ENCODE measurements at places on chromosomes 16 and 17.

GRCh38 chr16:74480150-74481029, 59.1 kb upstream of the CLEC18B start:
- DNase-seq: peak; percentile 60

DNA sequence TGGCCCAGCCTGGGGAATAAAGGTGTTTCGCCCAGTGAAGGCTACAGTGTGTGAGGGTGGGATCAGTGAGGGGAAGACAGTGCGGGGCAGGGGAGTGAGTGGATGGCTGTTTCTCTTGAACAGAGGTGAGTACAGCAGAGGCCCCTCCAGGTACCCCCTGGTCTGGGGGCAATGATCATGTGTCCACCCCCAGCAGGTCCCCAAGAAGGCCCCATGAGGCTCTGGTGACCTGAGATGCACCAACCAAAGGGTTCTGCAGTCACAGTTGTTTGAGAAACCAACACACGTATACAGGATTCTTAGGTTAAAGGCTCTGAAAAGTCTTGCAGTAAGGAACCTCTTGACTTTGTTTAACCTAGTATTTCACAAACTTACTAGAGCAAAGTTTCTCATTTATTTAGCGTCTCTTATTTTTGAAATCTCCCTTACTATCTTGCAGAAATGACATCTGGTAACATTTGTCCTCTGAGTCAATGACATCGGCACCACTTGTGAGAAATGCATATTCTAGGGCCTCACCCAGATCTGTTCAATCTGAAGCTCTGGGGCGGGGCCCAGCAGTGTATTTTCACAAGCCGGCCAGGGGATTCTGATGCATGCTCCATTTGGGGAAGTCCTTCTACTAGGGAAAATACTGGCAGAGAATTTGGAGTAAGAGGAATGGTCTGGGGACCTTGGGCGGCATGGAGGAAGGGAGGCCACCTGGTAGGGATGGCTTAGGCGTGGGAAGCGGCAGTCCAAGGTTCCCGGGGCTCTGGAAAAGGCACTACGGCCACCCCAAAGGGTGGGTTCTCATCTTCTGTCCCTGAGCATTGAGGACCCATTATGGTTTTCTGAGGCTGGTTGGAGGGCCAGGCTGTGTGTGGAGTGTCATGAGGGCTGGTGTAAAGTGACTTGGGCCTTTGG, 217.3 kb downstream of the NTN1 start:
- DNase-seq: no peak

- DNase-seq: no peak
These were observed 79.8 kb upstream of the CDC42EP4 start for GRCh38 chr17:73391331-73392265.

- DNase-seq: no peak
These were observed 65.7 kb downstream of the KANSL1 start for GRCh38 chr17:46127524-46127923.

- no peak for DNase-seq
These were observed 18.3 kb downstream of the COQ7 start for GRCh38 chr16:19085679-19086200.

DNA sequence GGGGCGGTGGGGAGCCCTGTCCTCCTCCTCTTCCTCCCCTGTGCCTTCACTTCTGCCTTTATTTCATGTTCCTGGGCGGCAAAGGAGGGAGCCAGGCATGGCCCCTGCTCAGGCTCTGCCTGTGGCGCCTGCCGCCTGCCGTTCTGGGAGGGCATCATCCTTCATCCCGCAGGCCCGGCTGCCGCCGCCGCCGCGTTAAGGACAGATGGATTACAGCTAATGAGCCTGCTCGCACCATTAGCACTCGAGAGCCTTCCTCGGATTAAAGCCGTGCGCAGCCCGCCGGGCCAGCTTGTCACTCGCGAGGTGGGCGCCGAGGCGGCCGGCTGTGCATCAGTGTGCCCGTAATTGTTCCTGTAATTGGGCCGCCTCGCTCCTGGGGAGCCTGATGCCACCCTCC, 127.7 kb upstream of the GSE1 start:
- DNase-seq: no peak

DNA sequence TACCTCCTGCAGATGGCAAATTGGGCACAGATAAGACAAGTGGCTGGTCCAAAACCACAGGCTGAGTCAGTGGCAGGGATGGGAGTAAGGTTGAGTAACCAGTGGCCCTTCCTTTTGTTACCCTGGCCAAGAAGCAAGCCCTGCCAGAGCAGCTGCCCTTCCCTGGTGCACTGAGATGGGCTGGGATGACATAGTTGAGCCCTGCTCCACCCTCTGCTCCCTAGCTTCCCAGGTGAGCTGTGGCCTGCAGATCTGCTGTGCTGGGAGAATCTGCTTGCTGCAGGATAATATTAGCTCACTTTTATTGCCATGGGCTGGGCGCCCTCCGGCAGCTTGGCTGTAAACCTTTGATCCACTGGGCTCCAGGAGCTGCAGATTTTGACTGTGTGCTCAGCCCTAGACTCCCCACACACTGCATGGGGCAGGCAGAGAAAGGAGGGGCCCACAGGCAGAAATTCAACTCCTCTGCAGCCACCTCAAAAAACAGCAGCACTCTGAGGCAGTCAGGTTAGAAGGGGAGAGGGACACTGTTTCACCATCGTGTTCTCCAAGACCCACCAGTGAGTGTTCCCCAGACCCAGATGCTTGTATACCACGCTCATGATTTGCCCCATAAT, 101.8 kb downstream of the CBLN1 start:
- DNase-seq: no peak

DNA sequence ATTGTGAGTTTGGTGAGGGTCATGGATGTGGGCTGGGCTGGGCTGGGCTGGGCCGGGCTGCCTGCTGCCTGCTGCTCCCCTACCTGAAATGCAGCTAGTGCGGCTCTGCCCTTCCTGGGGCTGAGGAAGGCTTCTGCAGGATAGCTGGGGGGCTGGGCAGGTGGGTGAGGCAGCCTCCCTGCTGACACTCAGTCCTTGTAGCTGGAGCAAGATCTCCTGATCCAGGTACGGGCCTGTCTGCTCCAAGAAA, 4.7 kb downstream of the RPL13 start:
- DNase-seq: peak; percentile 28

GRCh38 chr17:69581061-69581961, 166.8 kb downstream of the MAP2K6 start:
- no peak for DNase-seq

DNA sequence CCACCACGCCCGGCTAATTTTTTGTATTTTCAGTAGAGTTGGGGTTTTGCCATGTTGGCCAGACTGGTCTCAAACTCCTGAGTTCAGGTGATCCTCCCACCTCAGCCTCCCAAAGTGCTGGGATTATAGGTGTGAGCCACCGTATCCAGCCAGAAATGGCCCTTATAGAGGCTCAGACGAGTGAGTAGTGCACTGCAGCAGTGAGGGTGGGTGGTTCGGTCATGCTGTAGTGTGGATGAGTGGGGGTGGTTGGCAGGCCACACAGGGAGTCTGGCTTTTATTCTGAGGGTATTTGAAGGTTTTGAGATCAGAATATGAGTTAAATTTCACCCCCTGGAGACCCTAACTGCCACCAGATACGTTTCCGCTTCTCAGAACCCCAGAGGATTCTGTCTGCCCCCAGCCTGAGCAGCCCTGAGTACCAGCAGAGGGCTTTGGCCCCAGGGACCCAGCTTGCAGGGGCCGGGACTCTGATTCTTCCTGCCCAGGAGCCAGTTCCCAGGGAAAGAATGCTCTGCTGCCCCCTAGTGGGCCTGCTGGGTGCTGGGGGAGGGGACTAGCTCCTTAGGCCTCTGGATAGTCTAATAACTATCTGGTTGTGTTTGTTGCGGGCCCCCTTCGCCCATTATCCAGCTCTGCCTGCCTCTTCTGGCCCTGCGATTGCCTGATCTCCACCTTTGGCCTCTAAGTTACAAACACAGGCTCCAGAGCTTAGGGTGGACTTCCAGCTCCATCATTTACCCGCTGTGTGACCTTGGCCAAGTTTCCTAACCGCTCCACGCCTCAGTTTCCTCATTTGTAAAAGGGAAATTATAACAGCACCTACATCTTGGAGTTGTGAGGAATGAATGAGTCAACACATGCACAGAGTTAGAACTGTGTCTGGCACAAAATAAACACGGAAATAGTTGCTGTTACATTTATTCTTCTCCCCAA, 2.0 kb downstream of the ZNF771 start:
- peak; percentile 94 for DNase-seq

DNA sequence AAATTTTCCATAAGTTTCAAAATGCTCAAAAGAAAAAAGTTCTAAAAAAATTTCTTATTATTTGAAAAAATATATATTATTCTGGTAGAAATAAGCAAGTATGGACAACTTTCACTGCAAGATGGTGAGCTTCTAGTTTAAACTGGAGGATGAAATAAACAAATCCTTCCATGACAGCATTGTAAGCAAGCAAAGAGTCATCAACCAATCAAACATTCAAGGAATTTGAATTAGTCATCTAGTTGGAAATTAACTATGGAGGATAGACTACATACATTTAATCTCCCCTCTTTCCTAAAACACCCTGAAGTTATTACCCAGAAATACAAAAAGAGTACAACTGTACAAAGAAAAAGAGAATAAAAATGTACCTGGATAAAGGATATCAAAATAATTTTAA, 51.0 kb upstream of the IRX5 start:
- no peak for DNase-seq

- no peak for DNase-seq
These were observed 43.2 kb upstream of the CCL1 start for GRCh38 chr17:34406226-34406625.

DNA sequence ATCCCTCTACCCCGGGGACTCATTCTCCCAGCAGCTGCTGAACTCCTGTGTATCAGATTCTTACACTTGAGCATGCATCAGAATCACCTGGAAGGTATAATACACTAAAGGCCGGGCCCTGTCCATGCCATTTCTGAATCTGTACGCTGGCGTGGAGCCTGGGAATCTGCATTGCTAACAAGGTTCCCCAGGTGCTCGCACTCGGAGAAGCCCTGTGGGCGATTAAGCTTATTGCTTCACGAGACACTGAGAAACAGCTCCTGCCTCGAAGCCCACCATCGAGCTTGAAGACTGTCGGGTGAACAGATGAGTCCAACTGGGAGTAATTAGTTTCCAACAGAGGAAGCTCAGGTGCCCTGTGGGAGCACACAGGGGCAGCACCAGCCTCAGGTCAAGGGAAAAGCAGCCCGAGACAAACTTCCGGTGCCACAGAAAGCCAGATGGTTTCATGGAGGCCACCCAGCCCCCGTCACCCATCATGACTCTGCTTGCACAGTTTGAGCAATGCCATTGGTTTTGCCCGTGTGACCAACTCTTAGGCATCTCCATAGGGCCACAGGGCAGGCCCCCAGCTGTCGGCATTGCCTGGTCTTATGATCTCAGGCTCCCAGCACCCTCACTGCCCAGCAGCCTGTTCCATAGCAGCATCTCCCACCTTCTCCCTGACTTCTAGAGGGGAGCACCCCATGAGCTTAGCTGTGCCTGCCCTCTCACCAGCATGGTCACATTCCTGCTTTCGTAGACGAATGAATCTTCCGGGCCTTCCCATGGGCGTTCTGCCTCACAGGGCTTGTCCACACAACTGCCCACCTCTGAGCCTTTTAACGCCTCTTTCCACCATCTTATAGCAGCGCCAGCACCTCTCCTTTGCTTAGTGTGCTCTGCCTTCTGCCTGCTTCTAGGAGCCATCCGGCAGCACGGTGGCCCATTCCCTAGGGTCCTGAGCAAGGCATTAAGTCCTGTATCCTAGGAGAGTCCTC, 10.9 kb downstream of the CTRB2 start:
- DNase-seq: no peak

DNA sequence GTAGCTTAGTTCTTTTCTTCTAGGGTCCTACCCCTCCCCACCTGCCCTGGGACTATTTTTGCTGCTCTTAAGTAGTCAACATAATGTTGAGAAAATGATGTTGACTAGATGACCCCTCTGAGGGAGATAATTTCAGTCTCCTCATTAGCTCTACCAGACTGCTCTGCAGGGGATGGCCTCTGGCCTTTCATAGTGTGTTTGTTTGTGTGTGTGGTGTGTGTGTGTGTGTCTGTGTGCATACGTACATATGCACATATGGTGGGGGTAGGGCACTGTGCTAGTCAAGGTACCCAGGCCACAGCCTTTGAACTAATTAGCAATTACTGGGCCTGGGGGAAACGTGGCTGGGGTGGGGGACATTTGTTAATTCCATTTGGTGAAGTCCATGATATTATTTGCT, 254.0 kb downstream of the SHISA9 start:
- DNase-seq: no peak

DNA sequence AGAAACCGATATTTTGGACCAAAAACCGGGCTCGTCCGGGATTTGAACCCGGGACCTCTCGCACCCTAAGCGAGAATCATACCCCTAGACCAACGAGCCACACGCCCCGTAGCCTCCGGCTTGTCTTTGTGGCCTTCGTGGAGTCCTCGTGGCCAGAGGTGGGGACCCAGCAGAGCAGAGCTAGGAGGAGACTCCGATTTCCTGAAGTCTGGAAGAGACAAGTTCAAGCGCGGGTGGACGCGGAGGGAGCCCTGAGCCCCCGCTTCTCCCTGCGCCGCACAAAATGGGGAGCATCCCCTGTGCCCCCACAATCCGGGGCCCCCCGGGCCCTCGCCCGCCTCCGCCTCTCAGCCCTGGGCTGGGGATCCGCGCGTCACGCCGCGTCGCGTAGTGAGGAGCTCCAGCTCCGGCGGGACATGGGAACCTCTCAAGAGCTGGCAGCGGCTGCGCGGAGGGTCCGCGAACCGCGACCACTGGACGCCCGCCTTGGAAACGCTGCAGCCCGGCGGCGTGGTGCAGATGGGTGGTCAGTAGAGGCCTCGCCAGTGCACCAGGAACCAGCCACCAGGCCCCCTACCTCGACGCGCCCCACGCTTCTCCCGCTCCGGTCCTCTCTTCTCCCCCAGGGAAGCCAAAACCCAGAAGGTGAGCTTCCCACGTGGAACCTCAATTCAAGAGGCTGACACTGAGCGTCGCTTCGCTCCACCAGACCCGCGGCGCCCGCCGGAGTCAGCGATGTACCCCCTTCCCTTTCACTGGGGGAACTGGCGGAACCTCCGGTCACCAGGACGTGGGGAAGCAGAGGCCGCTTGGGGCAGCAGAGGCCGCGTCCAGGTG, 5.2 kb upstream of the OR1F1 start:
- DNase-seq: peak; percentile 73

DNA sequence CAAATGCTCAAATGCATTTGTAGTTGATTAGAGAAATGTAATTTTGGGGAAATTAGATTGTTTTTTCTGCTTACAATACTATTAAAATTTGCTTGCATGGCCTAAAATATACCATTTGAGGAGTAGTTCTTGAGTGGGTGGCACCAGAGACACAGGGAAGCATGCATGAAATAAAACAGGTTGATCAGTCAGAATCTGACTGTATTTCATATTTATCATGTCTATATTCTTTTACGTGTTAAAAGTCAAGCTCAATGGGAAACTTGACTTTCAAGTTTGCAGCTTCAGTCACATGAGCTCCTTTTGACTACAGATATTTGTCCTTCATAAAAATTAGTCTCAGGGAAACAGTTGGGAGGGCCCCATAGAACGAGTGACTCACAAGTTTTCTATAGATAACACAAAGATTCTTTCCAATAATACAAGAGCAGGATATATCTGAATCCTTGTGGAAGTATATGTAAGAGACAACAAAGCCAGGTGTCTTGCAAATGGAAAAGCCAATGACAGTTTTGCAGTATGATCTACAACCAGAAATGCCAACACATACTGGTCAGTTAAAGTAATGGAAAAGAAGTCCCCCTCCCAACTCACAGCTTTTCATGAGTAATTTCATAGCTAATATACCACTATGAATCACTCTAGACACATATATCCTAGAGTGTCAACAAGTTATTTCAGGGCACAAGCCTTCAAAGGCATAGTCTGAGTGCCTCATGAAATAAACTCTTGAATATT, 42.2 kb upstream of the CORO6 start:
- DNase-seq: no peak

Data from HEK293T (cell line).